ENCODE measurements at places on chromosomes 5 and 9.

GRCh38 chr9:7185612-7186011 is 427.8 kb downstream of the KDM4C start:
- DNase-seq, result no peak

DNA sequence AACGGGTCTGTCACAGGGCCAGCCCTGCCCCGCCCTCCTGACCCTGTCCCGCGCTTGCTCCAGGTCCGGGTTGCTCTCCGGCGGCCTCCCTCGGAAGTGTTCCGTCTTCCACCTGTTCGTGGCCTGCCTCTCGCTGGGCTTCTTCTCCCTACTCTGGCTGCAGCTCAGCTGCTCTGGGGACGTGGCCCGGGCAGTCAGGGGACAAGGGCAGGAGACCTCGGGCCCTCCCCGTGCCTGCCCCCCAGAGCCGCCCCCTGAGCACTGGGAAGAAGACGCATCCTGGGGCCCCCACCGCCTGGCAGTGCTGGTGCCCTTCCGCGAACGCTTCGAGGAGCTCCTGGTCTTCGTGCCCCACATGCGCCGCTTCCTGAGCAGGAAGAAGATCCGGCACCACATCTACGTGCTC is 4.2 kb downstream of the B4GALT7 start:
- no peak for DNase-seq

GRCh38 chr5:171258737-171259415 is 50.2 kb upstream of the TLX3 start:
- DNase-seq, result no peak

- DNase-seq, result no peak
Measured at GRCh38 chr5:115720888-115721287, 95.1 kb upstream of the TMED7 start.

GRCh38 chr5:139848508-139849100 is 53.0 kb downstream of the PSD2 start:
- no peak for DNase-seq

GRCh38 chr9:72588336-72588735 is 66.9 kb downstream of the TMC1 start:
- DNase-seq, result no peak

- DNase-seq, result no peak
Measured at GRCh38 chr5:83368835-83369234, 102.7 kb upstream of the VCAN start.

DNA sequence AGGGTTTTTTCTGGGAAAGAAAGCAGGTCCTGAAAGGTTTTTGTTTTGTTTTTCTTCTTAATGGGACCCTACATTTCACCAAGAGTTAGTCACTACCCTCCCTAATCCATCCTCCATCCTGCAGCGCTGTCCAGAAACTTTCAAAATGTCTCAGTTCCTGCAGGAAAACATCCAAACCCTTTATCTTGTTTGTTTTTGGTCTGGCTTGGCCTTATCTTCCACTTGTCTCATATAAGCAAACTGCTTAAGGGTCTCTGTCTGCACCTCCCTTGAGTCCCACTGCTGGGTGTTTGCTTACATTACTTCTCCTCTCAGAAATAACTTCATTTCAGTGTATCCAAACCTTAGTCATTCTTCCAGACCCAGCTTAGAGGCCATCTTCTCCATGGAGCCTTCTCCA is 11.0 kb upstream of the TRAF1 start:
- no peak for DNase-seq

GRCh38 chr9:33633636-33634035 is 109.6 kb downstream of the ANKRD18B start:
- DNase-seq, result no peak

- DNase-seq, result no peak
Measured at GRCh38 chr9:99189887-99190596, 31.7 kb downstream of the ALG2 start.

GRCh38 chr9:104682642-104683041 is 11.7 kb upstream of the OR13D1 start:
- DNase-seq, result peak; percentile 44

DNA sequence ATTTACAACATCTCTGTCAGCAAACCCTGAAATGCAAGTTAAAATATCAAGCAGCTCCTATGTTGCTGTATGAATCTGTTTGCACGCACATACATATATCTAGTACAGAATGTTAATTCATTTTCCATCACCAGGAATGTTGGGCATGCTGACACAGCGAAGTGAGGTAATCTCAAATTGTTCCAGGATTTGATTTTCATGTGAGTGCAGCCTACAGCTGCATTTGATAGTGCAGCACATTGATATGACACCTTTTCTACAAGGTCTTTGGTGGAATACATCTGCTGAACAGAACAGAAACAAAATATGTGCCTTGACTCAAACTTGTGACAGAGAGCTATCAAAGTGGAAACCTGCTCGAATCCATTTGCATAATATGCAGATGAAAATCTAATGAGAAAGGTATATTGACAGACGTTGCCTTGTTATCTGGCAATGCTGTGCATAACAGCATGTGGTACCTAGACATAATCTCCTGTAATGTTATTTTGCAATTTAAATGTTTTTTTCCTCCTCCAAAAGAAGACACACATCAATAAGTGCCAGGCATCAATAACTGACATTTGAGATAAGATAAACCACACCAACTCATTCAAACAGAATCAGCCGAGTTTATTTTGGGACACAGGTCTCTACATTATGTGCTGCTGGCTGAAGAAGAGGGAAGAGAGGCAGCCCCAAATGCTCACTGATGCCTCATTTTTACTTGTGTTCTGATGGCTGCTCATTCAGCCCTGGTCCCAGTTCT is 512.2 kb downstream of the ZNF608 start:
- DNase-seq, result no peak

All from NCI-H774 (cell line).